Subcutaneous preadipocyte (primary cell): ENCODE measurements at places on chromosomes 1 and 21. TPM values are rescaled to one million over a fixed set of nuclear protein-coding genes. Genes with fewer than 3 reads are reported as not detected.

Gene GBP3
- 17.3 and 19.5 TPM in 2 replicates for total RNA-seq

Gene GJC2
- total RNA-seq: 1.8 and 2.7 TPM in 2 replicates

Gene LBR
- total RNA-seq: 52.5 and 81.7 TPM in 2 replicates

Gene DAP3
- total RNA-seq: 74.2 and 78.2 TPM in 2 replicates

Gene PLEKHO1
- 33.2 and 40.8 TPM in 2 replicates for total RNA-seq

Gene FASLG
- total RNA-seq: not detected in 2 replicates

Gene SFT2D2
- total RNA-seq: 32.6 and 35.3 TPM in 2 replicates

Gene CLCA1
- not detected in 2 replicates for total RNA-seq

Gene ERICH3
- total RNA-seq: not detected in 2 replicates

Gene SYPL2
- 2.0 and 5.5 TPM in 2 replicates for total RNA-seq

Gene HMGCS2
- total RNA-seq: not detected in 2 replicates

Gene DNAJC28
- 0.39 and 0.73 TPM in 2 replicates for total RNA-seq

Gene ARTN
- total RNA-seq: under 0.01 TPM in 2 replicates

Gene MPL
- not detected in 2 replicates for total RNA-seq

Gene KCNJ15
- total RNA-seq: 16.6 and 24.3 TPM in 2 replicates

Gene CNKSR1
- total RNA-seq: under 0.01 TPM in 1 of 2 replicates, not detected in the other

Gene CFAP126
- total RNA-seq: not detected in 2 replicates

Gene C8B
- not detected in 2 replicates for total RNA-seq

Gene OR14K1
- total RNA-seq: not detected in 2 replicates

Gene CELSR2
- total RNA-seq: under 0.01 TPM in 2 replicates

Gene KCNN3
- total RNA-seq: under 0.01 TPM in 1 of 2 replicates, not detected in the other

Gene LCE1E
- total RNA-seq: 0.37 TPM in 1 of 2 replicates, not detected in the other

Gene WDR64
- total RNA-seq: not detected in 2 replicates

Gene GRHL3
- not detected in 2 replicates for total RNA-seq

Gene IQGAP3
- total RNA-seq: 32.7 and 54.2 TPM in 2 replicates

Gene TMEM82
- not detected in 2 replicates for total RNA-seq

Gene DUSP10
- 18.8 and 43.0 TPM in 2 replicates for total RNA-seq

Gene MIXL1
- not detected in 2 replicates for total RNA-seq

Gene SGIP1
- total RNA-seq: 6.8 and 8.8 TPM in 2 replicates

Gene FCGR1A
- not detected in 2 replicates for total RNA-seq

Gene CELF3
- total RNA-seq: not detected in 2 replicates

Gene KRTAP8-1
- total RNA-seq: not detected in 2 replicates

Gene KCNJ9
- under 0.01 TPM in 1 of 2 replicates, not detected in the other for total RNA-seq

Gene NFASC
- 11.9 and 12.1 TPM in 2 replicates for total RNA-seq

Gene GNAI3
- total RNA-seq: 14.0 and 16.6 TPM in 2 replicates

Gene UBASH3A
- not detected in 2 replicates for total RNA-seq

Gene TRIM63
- under 0.01 TPM in 1 of 2 replicates, not detected in the other for total RNA-seq

Gene GFI1
- total RNA-seq: under 0.01 and 0.20 TPM in 2 replicates

Gene GJA9
- under 0.01 TPM in 1 of 2 replicates, not detected in the other for total RNA-seq

Gene OR2G6
- total RNA-seq: not detected in 2 replicates

Gene TDRD5
- total RNA-seq: not detected in 2 replicates
